ENCODE measurements at places on chromosomes 4 and X.

DNA sequence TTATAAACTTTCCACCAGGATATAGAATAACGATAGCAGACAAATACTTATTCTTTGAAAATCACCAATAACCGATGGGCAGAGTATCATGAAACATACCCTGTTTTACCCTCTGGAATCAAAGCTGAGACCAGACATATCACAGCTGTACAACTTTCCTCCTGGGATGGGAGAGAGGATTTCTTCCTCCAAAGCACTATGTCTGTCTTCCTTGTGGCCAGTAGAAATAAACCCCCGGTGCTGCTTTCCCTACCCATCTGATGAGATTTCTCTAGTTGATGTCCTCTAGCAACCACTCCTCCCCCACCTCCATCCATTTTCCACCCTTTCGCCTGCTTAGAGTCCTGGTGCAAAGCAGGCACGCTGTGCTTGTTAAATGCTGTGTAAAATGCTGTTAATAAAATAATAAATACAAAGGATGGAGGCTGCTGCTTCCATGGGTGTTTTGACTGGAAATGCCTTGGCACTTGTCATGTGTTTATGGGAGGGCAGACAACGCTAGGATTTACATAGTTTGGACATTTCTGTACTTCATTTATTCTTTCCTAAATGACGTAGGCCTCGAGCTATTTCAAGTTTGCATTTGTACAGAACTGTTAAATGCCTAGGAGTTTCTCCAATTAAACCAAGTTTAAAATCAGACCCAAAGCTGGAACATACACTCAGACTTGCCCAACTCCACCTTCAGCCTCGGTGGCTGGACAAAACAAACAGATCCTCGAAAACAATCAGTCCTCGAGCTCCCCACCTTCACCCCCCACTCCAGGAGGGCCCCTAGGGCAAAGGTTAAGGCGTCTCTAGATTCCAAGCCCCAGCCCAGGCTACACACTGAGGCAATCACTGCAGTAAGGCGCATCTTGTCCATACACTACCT, 10.1 kb downstream of the BCOR start:
- DNase-seq: no peak

- no peak for DNase-seq
Measured at GRCh38 chr4:105558277-105558676, 5.9 kb downstream of the ARHGEF38 start.

GRCh38 chrX:11367609-11368430, 74.6 kb downstream of the AMELX start:
- no peak for DNase-seq

DNA sequence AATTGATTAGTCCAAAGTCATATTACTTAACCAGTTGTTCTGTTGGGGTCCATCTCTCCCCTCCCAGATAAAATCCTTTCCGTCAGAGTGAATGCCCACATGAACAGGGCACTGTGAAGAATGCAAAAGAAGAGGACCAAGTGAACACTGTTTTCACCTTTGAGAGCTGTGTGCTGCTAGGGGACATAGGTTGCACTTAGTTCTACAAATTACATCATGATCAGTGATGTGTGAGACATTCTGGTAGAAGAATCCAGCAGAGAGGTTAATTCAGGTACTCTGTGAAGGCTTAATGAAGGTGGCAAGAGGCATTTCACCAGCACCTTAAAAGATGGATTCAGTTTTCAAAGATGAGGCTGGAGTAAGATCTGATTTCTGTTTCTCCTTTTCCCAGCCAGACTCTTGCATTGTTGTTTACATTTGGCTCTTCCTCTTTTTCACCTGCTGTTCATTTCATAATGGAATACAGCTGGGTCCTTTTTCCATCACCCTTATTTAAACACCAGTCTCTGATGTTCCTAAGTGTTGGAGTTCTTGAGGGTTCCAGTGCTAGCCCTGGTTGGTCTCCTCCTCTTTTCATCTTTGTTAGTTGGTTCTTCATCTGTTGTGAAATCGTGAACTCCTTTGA, 10.9 kb downstream of the GAB1 start:
- no peak for DNase-seq

DNA sequence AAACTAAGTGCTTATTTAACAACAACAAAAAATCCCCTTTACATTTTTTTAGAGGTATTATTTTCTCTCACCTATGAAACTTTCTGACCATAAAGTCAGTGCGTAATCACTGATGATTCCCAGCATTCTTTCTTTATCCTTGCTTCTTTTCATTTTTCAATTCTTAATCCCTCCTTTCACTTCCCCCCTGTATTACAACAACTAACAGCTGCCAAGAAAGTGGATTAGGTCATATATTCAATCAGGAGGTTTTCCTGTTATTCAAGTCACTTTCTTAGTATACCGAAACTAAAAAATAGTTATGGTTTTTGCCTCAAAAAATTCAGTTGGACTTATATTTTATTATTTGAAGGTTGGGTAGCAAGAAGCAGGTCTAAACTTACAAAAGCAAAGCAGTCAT, 2.1 kb upstream of the STAP1 start:
- no peak for DNase-seq

- DNase-seq: no peak
Measured at GRCh38 chr4:9989918-9990635, 31.2 kb downstream of the SLC2A9 start.

- DNase-seq: no peak
Measured at GRCh38 chrX:43745938-43746721, 90.0 kb downstream of the MAOA start.

DNA sequence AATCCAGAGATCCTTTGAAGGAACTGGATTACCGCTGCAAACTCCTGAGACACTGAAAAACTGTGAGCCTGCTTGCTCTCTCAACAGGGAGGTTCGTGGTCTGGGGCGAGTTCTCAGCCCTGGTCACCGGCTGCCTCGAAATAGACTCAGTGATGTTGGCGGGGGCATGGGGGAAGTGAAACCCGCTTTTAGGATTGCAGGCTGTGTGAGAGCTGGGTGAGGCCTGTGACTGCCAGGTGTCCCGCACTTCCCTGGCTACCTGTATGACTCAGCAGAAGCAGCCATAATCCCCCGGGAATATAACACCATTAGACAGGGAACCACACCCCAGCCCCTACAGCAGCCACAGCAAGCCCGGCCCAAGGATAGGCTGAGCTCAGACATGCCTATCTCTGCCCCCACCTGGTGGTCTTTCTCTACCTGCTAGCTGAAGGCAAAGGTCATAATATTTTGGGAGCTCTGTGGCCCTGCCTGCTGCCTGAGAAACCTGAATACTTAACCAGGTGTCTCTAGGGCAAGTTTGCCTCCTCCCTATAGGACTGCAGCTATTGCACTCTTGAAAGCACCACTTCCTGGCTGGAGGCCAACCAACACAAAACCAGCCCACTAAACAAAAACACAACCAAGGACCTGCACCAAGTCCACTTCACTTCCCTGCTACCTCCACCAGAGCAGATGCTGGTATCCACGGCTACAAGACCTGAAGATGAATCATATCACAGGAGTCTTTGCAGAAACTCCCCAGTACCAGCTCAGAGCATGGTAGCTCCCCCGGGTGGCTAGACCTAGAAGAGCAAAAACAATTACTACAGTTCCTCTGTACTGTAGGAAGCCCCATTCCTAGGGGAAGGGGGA, 202.0 kb downstream of the RRAGB start:
- no peak for DNase-seq

GRCh38 chr4:36173905-36174304, 70.4 kb downstream of the ARAP2 start:
- DNase-seq: no peak

DNA sequence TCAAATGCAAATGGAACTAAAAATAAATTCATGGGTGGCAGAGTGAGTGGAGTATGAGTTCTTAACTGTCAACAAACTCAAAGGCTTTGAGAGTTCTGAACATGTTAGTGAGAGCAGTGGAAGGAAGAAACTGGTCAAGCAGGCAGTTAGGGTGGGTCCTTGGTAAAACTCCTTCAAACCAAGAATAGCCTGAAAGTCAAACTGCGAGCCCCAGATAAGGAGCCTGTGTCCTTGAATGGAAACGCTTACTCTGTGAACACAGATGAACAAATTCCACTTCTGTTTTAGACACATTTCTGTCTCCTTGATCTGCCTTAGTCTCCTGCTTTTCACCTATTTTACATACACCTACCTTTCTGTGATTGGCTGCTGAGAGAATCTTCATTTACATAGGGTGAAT, 129.4 kb upstream of the PCDH18 start:
- no peak for DNase-seq

GRCh38 chr4:141066690-141067089, 66.6 kb downstream of the RNF150 start:
- no peak for DNase-seq

DNA sequence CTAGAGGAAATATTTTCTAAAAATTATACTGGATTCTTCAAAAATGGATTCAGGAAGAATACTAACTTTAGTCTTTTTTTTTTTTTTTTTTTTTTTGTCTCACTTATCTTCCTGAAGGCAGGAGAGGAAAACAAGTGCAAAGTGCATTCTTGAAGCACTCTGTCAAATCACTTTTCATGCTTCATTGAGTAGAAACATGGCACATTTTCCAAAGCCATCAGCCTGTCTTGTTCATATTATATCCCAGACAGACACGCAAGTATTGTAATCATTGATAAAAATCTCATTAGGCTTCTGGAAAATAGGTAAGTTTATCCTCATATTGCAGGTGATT, 1.2 kb downstream of the BBS12 start:
- no peak for DNase-seq

GRCh38 chrX:10157032-10157341, 212 bp downstream of the CLCN4 start:
- no peak for DNase-seq

Data from T-helper 2 cell treated with Interferon-gamma antibody and Interleukin-4, amounts not matched to agents 5 μg/mL and 100 μg/mL, for 36 hours (primary cell).